ENCODE measurements at places on chromosomes 4 and X.
A peak's percentile ranks its signal among the peaks of the same experiment; 100 is the strongest.

DNA sequence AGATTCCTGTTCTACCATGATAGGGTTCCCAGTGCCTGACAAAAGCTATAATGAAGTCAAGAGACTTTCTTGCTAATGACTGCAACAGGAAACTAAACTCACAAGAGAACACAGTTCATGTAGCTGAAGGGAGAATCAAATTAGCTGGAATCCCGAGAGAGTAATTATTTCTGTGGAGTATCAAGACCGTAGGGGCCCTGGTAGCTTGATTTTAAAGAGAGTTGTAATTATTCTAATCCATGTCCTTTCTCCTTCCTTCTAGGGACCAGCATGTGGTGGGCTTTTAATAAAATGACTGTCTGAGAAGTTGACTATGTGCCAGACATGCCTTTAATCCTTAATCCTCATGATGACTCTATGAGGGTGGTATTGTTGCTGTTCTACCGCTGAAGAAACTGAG is 1.7 kb upstream of the TRPC5OS start:
- no peak for DNase-seq

GRCh38 chr4:159015841-159016240 is 87.0 kb upstream of the RAPGEF2 start:
- no peak for DNase-seq

GRCh38 chrX:130594453-130594916 is 192.7 kb downstream of the RBMX2 start:
- DNase-seq: no peak

- no peak for DNase-seq
These were observed 15.1 kb downstream of the TAF9B start for GRCh38 chrX:78124307-78124706.

- DNase-seq: no peak
These were observed at the start of gene ARHGAP6 for GRCh38 chrX:11665168-11666111. TSS of gene ARHGAP6 (minus strand) at chrX:11665920. CDS start at chrX:11664828, 1,092 bp downstream.

DNA sequence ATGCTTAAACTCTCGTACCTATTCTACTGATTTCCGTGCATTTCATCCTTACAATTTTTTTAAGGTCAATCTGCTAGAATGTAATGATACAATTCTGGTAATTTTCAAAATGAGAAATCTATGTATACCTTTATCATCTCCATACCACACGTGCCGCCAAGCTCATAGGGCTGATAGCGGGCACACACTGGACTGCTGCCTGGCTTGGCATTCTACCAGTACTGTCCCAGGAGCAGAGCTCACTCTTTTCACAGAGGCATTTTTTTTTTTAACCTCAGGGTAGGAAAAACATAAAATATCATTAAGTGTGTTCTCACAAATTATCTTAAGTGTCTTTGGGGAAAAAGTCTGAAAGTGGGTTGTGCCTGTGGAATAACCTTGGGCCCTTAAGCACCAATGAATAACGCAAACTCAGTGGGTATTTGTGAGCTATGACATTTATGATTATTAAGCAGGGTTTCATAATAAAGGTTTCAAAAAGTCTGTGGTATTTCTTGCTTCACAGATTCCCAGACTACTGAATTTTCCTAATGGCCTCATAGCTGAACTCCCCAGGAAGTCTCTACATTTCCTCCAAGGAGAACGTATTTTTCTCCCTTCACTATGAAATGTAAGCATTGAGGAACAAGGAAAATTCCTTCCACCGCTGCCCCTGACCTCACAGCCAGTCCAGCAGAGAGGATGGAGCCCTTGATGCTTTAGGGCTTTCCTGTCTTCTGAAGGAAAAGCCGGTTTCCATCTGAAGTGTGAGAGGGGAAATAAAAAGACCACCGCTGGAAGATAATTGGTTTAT is 125.2 kb downstream of the ELOVL6 start:
- DNase-seq: no peak

- no peak for DNase-seq
These were observed 33.0 kb downstream of the GSTCD start for GRCh38 chr4:105741548-105741947.

DNA sequence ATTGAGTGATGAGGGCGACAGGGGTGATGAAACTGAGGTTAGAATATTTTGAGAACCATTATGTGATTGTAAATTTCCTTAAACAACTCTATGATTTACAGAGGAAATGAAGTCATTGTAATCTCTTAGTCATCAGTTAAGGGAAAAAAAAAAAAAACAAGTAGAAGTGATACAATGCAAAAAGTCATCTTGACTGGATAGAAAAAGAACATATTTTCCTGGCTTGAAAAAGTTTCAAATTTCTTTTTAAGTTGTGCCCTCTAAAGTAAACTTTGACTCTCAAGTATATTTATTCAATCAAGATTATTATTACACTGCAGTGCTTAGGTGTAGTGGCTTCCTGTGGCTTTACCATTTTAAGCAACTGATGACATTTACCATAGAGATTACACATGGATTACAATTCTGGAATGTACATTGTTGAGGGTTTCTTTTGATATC is 40.6 kb downstream of the GABRB1 start:
- DNase-seq: no peak

GRCh38 chr4:57220172-57220571 is 110.0 kb upstream of the IGFBP7 start:
- no peak for DNase-seq

GRCh38 chr4:125123570-125124109 is 191.1 kb upstream of the FAT4 start:
- DNase-seq: no peak

DNA sequence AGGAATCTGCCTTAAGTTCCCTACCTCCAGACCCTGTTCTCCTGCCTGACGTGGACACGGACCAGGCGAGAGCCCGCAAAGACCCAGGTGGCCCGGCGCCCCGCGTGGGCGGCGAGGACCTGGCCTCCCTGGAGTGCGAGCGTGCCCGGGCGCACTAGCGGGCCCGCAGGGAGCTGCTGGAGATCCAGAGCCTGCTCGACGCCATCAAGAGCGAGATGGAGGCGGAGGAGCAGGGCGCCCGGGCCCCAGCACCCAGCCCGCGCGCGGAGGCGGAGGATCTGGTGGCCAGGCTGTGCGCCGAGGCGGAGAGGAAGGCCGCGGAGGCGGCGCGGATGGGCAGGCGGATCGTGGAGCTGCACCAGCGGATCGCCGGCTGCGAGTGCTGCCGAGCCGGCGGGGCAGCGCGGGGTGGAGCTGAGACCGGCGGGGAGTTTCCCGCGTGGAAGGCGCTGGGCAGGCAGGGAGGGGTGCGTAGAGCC is 18.2 kb downstream of the MRFAP1 start:
- DNase-seq: peak; percentile 69

- no peak for DNase-seq
These were observed 32.8 kb upstream of the NOCT start for GRCh38 chr4:138982754-138983153.

GRCh38 chr4:77193511-77194102 is 36.6 kb downstream of the CCNG2 start:
- DNase-seq: peak; percentile 72

DNA sequence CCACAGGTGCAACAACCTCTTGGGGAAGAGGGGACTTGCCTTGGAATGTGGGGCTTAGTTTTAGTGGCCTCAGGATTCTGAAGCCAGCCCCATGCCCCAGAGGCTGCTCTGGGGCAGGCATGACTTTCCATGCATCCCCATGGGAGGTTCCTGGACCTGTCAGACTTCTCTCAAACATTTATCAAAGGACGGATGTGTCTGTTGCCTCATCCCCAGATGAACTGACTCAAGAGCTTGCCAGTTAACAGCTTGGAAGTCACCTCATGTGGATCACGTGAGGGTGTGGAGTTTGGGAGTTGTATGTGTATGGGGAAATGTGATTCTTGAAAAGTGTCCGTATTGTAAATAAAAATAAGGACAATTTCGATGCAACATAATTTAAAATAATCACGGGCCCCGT is 341.5 kb downstream of the ARHGAP10 start:
- DNase-seq: no peak

GRCh38 chr4:3480528-3481112 is 17.5 kb downstream of the DOK7 start:
- DNase-seq: peak; percentile 81

- DNase-seq: peak; percentile 62
These were observed 863 bp upstream of the FAM193A start for GRCh38 chr4:2535376-2536192.

GRCh38 chr4:25523405-25523804 is 132.2 kb upstream of the SLC34A2 start:
- DNase-seq: no peak

DNA sequence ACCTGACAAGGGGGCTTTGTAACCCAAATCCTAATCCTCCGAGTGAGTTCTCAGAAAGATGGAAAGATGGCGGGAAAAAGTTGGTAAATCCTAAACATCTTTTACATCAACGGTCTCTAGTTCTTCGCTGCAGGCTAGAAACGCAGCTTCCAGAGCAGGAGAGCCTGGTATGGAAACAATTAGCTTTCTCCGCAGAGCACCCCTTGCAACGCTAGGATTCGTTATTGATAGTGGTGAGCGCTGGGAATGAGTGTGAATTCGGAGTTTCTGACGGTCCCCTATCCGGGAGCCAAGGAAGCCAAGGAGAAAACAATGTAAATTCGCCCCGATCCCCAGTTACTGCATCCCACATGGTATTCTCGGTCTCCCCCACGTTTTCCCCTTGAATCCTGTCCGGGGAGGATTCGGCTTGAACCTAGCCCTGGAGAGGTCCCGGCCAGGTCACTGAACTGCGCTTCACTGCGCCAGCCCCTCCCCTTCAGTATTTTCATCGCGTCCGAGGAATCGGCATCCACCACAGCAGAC is 4.7 kb upstream of the NEUROG2 start:
- no peak for DNase-seq

- DNase-seq: peak; percentile 28
These were observed 46.4 kb downstream of the PAGE2 start for GRCh38 chrX:55135171-55135570.

DNA sequence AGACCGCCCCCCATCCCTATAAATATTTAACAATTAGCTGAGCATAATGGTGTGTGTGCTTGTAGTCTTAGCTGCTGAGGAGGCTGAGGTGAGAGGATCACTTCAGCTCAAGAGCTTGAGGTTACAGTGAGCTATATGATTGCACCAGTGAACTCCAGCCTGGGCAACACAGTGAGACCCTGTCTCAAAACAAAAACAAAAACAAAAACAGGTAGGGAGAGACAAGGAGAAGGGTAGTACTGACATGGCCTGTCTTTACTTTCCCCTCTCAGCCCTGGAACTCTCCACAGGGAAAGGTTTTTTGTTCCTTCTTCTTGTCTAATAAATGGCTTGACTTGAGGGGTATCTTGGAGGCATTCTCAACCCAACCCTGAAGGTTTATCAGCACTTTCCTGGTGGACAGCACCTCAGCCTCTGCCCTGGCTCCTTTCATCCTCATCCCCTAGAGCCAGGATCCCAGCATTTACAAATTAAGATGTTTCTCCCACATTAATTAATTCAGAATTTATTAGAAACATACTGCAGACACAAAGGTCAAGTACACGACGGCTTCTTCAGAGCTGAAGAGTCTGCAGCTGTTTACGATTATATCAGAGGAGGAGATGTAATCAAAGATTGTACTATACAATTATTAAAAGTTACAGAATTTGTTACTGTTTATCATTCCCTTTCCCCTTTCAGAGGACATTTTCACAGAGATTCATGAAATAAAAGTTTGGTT is 131.8 kb downstream of the AFF1 start:
- DNase-seq: no peak

DNA sequence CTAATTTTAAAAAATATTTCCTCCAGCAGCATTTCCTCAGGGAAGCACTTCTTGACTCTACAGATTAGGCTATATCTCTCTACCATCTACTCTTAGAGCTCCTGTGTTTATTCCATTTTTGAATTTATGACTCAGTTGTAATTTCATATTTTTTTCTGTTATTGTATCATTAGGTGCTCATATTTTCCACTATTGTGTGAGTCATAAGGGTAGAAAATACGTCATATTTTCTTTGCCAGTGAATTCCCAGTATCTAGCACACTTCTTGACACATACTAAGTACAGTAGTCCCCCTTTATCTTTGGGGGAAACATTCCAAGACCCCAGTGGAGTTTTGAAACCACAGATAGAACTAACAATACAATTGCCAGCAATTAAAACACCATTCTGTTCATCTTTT is 431.2 kb downstream of the GASK1B start:
- no peak for DNase-seq

GRCh38 chrX:15877380-15877779 is 22.8 kb upstream of the AP1S2 start:
- no peak for DNase-seq

DNA sequence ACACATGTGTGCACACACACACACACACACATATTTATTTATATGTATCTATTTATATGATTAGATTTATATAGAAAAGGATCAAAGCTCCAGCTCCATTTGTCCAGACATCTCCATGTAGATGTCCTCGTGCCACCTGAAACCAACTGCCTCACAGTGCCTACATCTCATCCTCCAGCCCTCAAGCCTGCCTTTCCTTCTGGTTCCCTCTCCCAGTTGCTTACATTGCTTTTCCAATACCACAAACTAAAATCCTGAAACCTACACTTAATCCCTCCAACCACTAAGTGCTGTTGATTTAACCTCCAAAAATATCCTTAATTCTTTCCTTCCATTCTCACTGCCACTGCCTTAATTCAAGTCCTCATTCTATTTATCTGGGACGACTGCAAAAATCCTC is 51.4 kb downstream of the STBD1 start:
- no peak for DNase-seq

DNA sequence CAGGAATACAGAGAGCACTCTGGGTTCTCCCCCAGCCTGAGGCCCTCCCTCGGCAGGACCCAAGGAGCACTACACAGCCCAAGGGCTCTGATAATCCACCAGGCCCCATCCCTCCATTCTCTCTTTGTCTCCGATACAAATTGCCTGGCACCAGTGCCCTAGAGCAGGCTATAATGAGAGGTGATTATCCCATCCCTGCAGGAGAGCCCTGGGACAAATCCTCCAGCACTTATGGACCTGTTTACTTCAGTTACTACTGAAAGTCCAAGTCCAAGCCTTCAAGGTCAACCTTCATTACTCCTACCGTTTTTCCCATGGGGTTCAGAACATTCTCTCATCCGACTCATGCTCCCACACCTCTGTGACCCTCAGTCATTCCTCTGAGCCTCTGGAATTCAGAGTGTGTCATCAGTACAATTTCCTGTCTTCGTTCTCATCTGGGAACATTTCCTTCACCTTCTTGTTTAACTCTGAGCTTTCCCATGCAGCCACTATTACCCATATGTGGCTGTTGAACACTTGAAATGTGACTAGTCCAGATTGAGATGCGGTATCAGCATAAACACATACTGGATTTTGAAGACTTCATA is 299.0 kb downstream of the RAPGEF2 start:
- no peak for DNase-seq

GRCh38 chr4:7206385-7206784 is 14.0 kb downstream of the SORCS2 start:
- no peak for DNase-seq

GRCh38 chr4:52704133-52704532 is 45.0 kb upstream of the USP46 start:
- no peak for DNase-seq

DNA sequence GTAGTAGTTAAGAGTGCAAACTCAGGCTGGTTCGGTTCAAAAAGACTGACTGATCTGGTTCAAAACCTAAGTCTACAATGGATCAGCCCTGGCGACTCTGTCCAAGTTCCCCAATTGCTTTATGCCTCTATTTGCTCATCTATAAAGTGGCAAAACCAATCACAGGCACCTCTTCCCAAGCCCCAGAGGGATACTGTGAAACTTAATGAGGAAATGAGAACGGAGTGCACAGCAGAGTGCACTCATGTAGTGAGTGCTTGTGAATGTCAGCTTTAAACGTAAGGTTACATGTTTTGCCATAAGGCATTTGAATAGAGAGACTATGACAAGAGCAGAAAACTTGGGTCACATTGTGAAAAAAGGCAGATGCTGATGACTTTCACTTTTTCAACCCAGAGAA is 199.7 kb upstream of the KLF3 start:
- DNase-seq: no peak

- no peak for DNase-seq
These were observed 32.5 kb downstream of the IDS start for GRCh38 chrX:149472625-149473024.

GRCh38 chr4:1178300-1179088 is 6.1 kb upstream of the SPON2 start:
- no peak for DNase-seq

Measured in activated T-cell treated with anti-CD3 and anti-CD28 coated beads, Interleukin-2, amount 50 U/mL, for 1 hour (primary cell).